ENCODE measurements at places on chromosomes 7 and 10. TPM values are rescaled to one million over a fixed set of nuclear protein-coding genes. Genes with fewer than 3 reads are reported as not detected.

NANOS1 gene
- total RNA-seq: 3.1 TPM

MYH16 gene
- not detected for total RNA-seq

AGK gene
- total RNA-seq: 30.0 TPM

PRPS1L1 gene
- not detected for total RNA-seq

DNA sequence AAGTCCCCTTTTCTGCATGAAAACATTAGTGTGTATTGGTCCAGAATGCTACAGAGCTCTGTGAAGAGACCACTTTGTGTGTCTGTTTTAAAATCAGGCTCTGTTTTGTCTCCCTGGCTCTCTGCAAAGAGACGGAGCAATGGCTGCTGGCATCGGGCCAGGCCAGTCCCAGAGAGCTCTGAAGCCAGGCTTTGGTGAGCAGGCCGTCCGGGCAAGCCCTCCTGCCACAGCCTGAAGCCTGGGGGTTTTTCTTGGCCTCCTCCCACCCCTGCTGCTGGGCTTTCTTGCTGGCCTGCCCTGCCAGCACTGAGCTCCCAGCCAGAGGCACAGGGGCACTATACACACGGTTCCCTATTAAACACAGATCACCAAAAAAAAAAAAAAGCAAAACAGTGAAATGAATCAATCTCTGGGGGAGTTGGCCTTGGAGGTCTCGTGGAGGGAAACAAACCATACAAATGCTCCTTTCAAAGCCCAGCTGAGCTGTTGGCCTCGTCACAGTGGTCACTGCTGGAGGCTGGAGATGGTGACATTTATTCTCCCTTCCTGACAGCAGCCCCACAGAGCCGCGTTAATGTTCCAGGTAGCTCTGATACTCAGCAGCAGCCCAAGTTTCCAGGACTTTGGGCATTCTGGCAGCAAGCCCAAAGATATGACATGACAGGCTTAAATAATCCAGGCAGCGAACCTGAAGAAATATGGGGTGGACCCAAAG, 237.2 kb downstream of the TCF7L2 start:
- no peak for DNase-seq

- no peak for DNase-seq
Observed at GRCh38 chr7:45973725-45974532, 52.9 kb upstream of the IGFBP3 start.

- no peak for DNase-seq
Observed at GRCh38 chr10:109866168-109866994, 56.9 kb downstream of the XPNPEP1 start.

GRCh38 chr7:92973974-92974373, 137.6 kb upstream of the CDK6 start:
- no peak for DNase-seq

GRCh38 chr7:5230265-5231067, 40.4 kb downstream of the WIPI2 start:
- DNase-seq: no peak

GRCh38 chr10:30536578-30536977, 93.0 kb downstream of the LYZL2 start:
- no peak for DNase-seq

CDCA7L gene
- 166 TPM for total RNA-seq

PPP3CB gene
- total RNA-seq: 32.3 TPM

PITRM1 gene
- 31.5 TPM for total RNA-seq

- no peak for DNase-seq
Observed at GRCh38 chr10:33617381-33618080, 283.1 kb upstream of the NRP1 start.

GRCh38 chr7:54783952-54784351, 24.9 kb upstream of the SEC61G start:
- DNase-seq: no peak

ABHD11 gene
- total RNA-seq: 19.9 TPM

ANXA8L1 gene
- not detected for total RNA-seq

DNA sequence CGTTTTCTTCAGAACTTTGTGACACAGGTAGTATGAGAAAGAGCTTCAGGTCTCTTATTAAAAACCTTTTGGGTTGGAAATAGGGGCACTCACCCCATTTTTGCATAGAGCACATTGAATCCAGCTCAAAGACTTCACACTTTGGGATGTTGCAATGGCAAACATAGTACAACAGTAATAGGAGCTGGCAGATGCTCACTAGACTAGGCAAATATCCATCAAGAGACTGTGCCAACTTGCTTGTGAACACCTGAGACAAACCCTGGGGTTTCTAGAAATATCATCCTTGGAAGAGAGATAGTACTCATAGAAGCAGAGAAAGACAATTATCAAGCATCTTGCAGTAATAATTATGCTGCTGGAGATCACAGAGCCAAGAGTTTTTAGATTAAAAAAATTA, 280.0 kb downstream of the CACNA2D1 start:
- no peak for DNase-seq

DNA sequence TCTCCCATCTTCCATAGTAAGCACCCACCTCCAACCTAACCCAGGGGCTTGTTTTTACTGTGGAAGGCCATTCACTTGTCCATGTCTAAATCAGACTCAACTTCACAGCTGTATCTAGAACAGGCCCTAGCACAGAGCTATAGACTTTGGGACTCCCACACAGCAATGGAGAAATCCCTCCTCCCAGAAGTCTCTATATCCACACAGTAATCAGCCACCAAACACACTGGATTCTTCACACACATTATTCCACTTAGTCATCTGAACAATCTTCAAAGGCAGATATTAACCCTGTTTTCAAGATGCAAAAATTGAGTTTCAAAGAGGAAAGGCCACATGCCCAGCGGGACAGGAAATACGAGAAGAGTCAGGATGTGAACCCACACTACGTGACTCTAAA, 81.8 kb downstream of the MALSU1 start:
- DNase-seq: no peak

- no peak for DNase-seq
Observed at GRCh38 chr10:87864496-87865059, 1.2 kb downstream of the PTEN start.

EMX2 gene
- total RNA-seq: not detected

DNA sequence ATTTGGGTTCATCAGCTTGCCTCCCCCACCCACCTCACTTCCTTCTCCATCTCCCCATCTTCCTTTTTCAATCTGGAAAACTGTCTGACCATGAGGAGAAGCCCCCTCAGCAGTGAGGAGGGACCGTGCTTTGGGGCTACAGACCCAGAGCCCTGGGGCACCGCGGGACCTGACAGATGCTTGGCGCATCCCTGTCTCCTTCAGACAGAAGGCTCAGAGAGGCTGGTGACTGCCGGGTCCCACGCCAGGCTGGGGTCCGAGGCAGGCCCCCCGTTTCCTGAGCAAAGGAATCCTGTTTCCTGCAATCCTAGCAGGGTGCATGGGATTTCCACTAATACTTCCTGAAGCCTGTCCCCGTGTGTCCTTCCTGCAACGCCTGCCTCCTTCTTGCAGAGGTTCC, 147.0 kb downstream of the FANK1 start:
- DNase-seq: no peak

GRCh38 chr7:151936207-151936606, 20.0 kb upstream of the GALNTL5 start:
- DNase-seq: no peak

DNA sequence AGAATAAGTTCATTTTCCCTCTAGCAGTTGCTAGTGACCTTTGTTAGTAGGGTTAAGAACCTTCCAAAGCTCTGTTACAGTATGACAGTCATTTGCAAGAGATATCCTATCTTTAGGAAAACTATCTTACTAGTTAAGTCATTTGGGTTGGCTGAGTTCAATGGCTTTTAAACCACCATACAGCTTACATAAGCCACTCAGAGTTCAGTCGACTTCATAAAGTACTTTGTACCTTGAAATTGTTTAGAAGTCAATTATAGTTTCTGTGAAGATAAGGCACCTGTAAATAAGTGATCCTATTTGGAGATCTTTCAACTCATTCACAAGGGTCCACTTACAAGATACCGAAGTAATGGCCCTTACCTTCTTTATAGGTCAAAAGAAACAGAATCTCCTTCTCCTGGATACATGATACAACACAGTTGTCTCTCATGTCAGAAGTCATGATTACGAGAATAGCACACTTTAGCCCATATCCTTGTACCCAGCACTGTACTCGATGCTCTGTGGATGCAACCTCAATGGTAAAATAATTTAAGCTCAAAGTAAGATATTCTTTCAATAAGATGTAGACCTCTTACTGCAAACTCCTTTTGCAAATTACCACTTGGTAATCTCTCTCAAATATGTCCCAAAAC, 11.9 kb upstream of the ABCC2 start:
- DNase-seq: no peak

DNA sequence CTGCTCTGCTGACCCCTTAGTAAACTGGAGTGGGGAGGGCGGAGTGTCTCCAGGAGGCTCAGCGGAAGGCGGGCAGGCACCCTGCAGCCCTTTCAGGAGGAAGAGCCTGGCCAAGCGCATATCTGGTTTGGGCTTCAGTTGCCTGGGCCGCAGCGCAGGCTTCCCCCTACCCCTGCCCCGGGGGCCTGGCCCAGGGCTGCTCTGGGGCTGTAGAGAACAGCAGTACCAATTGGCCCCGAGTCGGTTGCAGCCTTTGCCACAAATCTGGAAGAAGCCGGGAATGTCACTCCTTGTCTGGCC, 28.1 kb upstream of the JAKMIP3 start:
- no peak for DNase-seq

DNA sequence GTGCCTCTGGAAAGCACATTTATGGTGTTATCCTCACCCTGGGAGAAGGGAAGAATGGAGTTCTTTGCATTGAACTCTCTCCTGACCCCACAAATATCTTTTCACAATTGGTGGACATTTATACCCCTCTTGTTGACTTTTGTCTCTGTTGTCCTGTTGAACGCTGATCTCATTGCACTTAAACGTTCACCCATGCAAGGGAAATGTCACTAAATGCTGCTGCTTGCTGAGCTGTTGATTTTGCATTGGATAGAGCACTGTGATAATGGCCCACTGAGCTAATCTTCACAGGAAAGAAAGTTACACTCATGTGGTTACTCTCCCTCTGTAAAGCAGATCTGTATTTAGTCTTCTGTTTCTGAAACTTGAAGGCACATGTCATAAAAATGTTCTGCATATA, 133.4 kb downstream of the FZD1 start:
- DNase-seq: no peak

GRCh38 chr7:68107261-68107660, 1110.6 kb downstream of the TYW1 start:
- no peak for DNase-seq

DNA sequence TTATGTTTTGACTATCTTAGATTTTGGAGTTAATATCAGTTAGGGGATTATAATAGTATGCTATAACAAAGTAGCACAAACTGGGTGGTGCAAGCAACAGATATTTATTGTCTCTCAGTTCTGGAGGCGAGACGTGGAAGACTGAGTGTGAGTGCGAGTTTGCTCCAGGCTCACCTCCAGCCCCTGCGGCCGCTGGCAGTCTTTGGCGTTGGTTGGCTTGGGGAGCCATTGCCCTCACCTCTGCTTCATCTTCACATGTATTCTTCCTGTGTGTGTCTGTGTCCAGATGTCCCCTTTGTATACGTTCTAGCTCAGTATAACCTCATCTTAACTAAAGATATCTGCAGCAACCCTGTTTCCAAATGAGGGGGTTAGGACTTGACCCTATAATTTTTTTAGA, 343.9 kb upstream of the COBL start:
- no peak for DNase-seq

GRCh38 chr10:28652703-28653102, 24.6 kb upstream of the BAMBI start:
- DNase-seq: no peak

MYPN gene
- not detected for total RNA-seq

DNA sequence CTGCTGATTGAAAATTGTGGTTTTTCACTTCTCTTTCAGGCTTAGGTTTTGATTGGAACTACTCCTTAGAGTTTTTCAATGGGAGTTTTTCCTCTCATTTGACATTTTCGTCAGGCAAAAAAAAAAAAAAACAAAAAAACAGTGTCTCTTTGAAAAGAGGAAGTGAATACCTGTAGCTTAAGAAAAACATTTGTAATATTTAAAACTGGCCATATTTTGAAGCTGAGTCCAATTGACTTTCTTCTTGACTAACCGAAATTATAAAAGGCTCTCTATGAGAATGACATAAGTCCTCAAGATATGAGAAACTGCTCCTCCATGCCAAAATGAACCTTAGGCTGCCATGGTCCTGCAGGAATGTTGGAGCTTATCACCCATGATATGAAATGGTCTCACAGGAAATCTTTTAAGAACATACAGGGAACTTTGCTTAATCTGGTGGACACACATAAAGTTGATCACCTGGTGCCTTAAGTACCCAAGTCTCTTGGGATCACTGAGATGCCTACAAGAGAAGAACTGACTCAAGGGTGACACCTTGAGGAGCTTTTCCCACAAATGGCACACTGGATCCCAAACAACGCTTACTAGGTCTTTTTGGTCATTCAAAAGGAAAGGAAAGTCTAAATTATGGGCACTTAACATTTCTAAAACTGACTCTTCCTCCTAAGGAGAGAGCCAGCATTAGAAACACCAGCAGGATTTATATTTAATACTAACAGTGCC, 263.4 kb downstream of the CDC14C start:
- no peak for DNase-seq

DNA sequence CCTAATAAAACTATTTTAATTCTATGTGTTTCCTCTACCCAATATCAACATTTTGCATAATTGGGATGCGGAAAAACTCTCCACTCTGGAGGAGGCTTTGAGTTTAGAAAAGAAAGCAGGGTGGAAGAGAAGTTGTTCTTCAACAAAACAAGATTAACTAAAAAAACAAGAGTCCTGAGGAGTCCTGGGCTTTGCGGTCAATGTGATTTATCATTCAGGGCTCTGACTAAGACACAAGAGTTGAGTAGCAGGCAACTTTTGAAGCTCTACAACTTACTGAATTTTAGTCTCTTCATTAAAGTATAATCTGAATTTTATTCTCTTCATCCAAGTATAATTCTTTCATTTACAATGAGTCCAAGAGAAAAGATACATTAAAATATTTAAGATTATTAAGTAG, 18.3 kb upstream of the TMEM26 start:
- DNase-seq: no peak

DNA sequence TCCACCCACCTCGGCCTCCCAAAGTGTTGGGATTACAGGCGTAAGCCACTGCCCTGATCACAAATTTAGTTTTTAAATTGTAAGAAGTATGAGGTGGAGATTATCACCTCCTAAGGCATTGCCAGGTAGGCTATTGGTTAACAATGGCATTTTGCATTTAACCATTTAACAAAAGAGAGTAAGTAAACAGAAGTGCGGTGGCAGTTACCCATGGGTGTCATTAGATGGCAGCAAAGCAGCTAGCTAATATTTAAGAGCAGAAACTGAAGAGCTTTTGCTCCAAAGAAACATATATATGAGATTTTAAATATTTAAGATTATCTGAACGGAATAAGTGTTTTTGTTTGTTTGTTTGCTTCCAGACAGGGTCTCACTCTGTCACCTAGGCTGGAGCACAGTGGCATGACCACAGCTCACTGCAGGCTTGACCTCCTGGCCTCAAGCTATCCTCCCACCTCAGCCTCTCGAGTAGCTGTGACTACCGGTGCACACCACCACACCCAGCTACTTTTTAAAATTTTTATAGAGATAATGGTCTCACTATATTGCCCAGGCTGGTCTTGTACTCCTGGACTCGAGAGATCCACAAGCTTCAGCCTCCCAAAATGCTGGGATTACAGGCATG, 325.5 kb upstream of the C7orf33 start:
- no peak for DNase-seq
